ENCODE measurements at places on chromosomes 7 and 10. TPM values are rescaled to one million over a fixed set of nuclear protein-coding genes. Genes with fewer than 3 reads are reported as not detected.

Gene CRHR2
- 0.77 TPM for total RNA-seq

Gene HDAC9
- 40.3 TPM for total RNA-seq

Gene CLRN3
- total RNA-seq = not detected

DNA sequence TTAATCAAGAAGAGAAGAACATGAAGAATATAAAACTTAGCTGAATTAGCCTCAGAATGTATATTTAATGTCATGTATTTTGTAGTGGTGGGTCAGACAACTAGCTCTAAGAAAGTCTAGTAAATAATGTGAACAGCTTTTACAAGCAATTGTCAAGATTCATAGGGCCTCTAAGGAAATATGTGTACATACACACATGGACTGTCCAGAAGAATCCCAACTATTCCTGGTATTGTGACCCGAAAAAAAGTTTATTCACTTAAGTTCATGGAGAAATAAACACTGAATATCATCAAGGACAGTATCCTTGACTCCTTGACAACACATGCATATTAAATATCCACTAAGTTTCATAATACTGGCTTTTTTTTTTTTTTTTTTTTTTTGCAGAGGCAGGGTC, 11.4 kb upstream of the TWIST1 start:
- DNase-seq = no peak

DNA sequence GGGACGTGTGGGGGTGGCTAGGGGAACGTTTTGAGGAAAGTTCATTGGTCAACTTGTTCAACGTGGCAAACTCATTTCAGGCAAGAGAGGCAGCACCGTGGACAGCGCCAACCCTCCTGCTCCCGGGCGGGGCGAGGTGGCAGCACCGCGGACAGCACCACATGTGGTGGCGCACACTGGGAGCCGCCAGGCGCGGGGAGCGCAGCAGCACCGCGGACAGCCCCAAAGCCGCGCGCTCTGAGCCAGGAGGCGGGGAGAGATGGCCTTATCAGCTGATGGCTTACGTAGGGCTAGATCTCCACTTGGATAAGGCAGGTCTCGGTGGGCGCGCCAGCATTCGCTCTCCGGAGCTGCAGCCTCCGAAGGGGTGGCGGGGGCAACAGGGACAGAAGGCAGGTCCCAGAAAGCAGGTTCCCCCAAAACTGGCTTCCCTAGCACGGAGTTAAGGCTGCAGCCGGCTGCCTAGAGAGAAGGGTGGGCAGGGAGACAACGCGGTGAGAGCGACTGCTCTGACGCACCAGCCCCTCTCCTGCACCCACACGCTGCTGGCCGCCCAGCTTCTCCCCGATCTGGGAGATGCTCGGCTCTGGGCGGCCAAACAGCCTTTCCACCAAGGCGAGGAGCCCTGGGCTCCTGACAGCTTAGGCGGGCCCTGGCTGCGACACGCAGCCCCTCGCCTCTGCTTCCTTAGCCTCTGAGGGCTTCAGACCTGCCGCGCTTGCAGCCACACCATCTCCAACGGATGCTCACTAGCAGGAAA, at the start of gene HTR5A:
TSS of gene HTR5A (plus strand) at position 333 of the 760 bp plus-strand sequence. CDS start 576 bp downstream, outside the sequence.
- peak; percentile 82 for DNase-seq

All from heart left ventricle (tissue), 16 donors.